ENCODE measurements at places on chromosomes 16 and 17.

DNA sequence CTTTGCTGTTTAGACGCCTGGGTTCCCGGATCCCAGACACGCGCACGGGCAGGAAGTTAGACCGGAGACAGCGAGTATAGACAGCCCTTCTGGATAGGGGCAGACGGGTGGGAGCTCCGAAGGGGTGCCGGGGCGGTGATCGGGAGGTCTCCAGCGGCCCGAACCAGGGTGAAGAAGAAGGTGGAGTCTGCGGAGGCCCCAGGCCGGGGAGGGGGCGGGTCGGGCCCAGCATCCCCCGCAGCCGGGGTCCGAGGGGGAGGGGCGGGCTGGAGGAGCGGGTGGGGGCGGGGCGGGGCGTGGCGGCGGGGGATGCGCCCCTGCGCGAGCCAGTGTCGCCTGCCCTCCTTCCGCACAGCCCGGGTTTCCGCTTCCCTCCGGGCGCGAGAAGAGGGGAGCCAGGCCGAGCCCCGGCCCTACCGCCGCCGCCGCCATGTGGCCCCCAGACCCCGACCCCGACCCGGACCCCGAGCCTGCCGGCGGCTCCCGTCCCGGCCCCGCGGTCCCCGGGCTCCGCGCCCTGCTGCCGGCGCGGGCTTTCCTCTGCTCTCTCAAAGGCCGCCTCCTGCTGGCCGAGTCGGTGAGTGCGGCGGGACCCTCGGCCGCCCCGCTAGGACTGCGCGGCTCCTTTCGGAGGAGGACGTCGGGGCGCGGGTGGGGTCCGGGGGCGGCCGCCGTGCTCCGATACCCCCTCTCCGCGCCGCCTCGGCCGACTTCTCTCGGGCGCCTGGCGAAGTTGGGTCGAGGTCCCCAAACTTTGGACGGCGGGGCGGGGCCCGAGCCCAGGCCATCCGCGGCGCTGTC lies at the start of gene CMTM3:
CMTM3 (plus strand) TSS at position 329 of the 801 bp plus-strand sequence; CDS start at position 431, 102 bp downstream.
- DNase-seq = peak; percentile 71

- no peak for DNase-seq
These were observed 314 bp upstream of the ITGA2B start for GRCh38 chr17:44389723-44390202.

DNA sequence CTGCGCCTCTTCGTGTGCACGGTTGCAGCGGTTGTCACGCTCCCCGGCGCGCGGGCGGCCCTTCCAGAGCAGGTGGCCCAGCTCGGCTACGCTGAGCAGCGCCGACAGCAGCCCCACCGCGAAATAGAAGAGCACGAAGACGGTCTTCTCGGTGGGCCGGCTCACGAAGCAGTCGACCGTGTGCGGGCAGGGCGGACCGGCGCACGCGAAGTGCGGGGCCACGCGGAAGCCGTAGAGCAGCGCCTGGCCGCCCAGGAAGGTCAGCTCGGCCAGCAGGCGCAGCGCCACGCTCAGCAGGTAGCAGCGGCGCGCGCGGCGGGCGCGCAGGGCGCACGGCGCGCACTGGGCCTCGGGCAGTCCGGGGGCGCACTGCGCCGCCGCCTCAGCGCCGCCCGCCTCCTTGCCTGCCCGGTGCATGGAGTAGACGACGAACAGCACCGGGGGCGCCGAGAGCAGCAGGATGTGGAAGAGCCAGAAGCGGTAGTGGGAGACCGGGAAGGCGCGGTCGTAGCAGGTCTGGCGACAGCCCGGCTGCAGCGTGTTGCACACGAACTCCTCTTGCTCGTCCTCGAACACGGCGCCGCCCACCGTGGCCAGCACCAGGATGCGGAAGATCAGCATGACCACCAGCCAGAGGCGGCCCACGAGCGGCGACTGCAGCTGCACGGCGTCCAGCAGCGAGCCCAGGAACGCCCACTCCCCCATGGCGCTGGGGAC lies 1.3 kb downstream of the GJD3 start:
- no peak for DNase-seq

GRCh38 chr16:47888142-47888541 lies 267.7 kb downstream of the ABCC12 start:
- no peak for DNase-seq

DNA sequence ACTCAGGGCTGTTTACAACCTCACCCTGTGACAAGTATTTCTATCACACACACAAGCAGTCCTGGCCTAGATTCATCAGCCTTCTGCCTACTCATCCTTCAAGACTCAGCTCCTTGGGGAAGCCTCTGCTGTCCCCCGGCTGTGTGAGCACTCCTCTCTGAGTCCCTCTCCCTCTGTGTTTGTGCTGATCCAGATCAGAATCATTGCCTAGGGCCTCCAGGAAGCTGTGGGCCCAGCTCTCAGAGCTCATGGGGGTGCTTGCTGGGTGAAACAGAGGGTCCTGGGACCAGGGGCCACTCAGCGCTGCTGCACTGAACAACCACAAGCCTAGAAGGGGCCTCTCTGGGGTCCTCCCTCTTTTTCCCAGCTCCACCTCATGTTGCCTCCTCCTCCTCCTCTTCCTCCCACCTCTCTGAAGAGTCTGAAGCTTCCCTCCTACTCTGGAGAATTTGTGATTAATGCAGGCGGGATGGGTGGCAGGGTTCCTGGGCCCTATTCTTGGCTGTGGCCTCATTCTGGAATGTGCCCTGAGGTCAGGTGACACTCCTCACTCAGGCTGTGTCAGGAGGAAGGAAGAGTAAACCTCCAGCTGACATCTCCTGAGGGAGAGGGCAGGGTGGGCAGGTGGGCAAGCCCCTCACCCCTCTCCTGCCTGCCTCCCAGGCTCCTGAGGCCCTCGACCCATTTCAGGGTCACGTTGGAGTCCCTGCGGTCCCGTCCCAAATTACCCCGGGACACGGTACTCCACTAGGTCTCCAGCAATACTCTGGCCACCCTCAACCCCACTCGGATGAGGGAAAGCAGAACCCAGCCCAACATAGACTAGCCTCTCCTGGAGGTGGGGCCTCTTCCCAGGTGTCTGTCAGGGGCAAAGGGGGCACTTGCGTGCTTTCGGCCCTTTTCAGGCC lies 10.1 kb downstream of the WFIKKN2 start:
- DNase-seq = no peak

GRCh38 chr17:49987681-49988441 lies 7.2 kb downstream of the DLX3 start:
- DNase-seq = no peak

DNA sequence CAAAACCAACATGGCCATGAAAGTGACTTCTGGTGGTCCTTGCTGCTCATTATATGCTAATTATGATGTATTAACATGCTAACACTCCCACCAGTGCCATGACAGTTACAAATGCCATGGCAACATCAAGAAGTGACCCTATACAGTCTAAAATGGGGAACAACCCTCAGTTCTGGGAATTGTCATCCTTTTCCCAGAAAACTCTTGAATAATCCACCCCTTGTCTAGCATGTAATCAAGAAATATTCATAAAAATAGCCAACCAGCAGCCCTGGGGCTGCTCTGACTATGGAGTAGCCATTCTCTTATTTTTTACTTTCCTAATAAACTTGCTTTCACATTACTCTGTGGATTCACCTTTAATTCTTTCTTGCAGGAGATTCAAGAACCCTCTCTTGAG lies 35.9 kb downstream of the DNAJA2 start:
- no peak for DNase-seq

GRCh38 chr16:21710938-21711337 lies 47.2 kb downstream of the OTOA start:
- no peak for DNase-seq

GRCh38 chr16:84718-85406 lies 6.8 kb downstream of the MPG start:
- peak; percentile 74 for DNase-seq

DNA sequence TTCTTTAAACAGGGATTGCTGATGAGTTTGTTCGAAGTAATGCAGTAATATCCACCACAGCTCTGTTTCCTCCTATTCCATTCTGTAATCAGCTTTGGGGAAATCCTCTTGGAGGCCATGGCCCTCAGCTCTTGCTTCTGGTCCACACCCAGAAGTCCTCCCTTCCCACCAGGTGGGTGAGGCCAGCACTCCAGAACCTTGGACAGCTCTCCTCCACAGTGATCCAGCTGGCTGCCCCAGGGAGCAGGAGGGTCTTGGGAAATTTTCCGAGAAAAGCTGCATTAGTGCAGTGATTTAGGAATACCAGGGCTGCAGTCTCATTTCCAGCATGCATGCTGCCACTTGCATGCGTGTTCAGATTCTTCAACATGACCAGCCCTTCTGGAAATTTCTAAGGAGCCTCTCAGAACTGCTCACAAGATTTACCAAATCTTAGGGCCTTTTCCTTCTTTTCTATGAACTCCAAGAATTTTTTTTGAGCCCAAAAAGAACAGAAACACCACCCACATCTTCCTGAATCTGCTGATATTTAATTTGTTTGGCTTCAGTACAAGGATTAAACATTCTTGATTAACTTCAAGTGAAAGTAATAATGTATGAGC lies 4.2 kb downstream of the SMPD3 start:
- DNase-seq = no peak

DNA sequence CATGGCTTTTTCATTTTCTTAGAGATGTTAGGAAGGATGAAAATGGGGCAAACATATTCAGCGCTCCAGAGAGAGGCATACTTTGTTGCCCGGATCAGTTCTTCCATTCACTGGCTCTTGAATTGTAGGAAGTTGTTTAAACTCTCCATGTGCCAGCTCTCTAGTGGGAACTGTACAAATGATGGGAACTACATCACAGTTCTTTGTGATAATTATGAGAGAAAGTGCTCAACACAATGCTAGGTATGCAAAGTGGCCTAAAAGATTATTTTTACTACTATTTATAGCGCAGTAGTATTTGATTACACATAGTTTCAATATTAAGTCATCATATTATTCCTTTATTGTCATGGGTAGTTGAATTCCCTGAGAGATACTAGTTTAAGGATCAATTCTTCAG lies 268.5 kb downstream of the RBFOX1 start:
- no peak for DNase-seq

GRCh38 chr17:38728290-38728831 lies 1.8 kb upstream of the CISD3 start:
- DNase-seq = no peak

DNA sequence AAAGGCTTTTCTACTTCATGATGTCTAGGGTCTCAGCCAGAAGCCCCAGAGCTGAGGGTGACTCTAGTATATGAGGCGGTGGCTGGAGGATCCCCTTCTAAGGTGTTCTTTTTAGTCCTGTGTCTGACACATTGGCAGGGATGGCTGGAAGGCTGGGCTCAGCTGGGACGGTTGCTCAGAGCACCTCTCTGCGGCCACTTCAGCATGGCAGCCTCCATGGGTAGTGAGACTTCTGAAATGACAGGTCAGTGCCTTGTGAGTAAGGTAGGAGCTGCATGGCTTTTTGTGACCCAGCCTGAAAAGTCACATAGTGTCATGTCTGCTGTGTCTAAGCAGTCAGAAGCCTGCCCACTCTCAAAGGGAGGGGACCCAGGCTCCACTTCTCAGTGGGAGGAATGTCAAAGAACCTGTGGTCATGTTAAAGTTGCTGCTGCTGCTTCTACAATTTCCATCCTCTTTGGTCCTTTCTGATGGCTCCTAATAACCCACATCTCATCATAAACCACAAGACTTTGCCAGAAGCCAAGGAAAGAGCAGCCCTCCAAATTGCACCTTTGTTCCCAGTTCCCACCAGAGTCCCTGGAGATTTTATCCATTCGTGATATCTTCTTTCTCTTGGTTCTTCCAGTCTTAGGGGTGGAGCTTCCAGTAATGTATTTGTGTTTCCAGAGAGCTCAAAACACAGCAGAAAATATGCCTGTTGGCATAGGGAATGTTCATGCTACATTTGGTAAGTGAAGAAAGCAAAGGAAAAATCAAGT lies 15.4 kb upstream of the KCNG4 start:
- DNase-seq = no peak

DNA sequence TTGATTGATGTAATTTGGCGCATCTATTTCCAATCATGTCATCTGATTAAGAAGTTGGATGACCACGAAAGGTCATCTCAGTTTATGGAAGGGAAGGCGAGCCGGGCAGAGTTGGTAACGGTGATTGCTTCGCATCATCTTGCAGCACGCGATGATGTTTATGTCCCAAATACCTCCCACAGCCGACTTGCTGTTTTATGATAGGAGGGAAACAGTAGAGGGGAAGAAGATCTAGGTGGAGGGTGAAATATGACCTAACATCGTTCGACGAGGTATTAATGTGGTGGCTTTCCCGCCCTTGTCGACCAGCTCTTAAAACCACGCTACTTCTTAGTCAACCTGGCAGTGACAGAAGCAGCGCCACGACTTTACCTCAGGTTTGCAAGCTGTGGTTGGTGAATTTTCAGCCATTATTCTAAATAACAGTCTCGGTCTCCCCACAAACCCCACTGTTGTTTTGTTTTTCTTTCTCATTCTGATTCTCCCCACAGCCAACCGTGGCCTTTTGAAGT lies 805 bp upstream of the TANC2 start:
- no peak for DNase-seq

DNA sequence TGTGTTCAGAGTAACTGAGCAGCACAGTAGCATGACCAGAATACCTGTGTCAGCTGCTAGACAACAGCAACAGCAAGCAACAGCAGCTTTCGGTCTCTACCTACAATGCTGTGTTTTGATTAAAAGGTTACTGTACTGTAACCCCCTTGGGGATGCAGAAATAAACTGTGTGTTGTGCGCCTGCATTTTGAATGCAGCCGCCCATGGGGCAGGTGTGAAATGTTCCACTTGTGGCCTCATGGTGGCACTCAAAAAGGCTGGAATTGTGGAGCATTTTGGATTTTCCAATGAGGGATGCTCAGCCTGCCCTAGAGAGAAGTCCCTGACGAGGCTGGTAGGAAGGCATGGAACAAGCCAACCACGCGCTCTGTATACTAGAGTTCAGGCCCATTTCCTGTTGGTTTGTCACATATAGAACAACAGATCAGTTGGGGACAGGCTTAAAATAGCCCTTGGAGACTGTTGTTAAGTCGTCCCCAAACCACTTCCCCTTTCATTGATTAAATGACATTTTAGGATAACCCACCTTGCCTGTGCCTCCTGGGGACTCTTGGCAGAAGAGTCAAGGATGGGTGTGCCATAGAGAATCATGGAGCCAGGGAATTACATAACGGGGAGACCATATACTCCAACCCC lies 27.1 kb downstream of the SCPEP1 start:
- DNase-seq = peak; percentile 73

GRCh38 chr16:25553711-25554436 lies 137.9 kb upstream of the HS3ST4 start:
- no peak for DNase-seq

- DNase-seq = no peak
These were observed 620 bp downstream of the NOB1 start for GRCh38 chr16:69754143-69754468.

DNA sequence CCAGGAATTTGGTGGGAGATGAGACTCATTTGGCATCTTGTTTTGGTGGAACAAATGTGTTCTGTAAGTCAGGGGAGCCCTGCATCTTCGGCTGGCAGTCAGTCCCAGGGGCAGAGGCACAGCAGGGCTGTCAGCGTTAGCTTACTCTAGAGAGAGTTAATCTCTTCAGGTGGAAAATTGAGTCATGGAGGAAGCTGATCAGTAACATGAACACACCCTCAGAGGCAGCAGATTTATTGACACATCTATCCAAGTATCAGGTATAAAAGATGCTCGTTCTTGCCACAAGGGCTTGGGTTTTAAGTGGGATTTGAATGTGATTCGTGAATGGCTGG lies 55.2 kb downstream of the EPN2 start:
- no peak for DNase-seq

GRCh38 chr17:55411463-55411855 lies 10.2 kb downstream of the MMD start:
- DNase-seq = no peak
